ENCODE measurements at places on chromosomes 16 and 17.
A peak's percentile ranks its signal among the peaks of the same experiment; 100 is the strongest.

DNA sequence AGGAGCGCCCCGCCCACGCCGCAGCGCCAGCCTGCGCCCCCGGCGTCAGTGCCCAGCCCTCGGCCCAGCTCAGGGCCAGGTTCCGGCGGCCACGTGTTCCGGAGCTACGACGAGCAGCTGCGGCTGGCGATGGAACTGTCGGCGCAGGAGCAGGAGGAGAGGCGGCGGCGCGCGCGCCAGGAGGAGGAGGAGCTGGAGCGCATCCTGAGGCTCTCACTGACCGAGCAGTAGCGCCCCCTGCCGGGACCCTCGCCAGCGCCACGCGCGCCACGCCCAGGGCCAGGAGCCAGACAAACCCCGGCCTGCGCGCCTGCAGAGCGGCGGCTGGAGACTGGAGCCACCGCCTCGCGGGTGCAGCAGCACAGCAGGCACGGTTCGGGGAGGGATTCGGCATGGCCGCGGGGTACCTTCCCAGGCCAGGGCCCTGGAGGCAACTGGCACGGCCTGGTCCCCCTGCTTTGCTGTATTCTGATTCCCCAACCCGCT lies 9.3 kb downstream of the CORO6 start:
- DNase-seq, result peak; percentile 98

DNA sequence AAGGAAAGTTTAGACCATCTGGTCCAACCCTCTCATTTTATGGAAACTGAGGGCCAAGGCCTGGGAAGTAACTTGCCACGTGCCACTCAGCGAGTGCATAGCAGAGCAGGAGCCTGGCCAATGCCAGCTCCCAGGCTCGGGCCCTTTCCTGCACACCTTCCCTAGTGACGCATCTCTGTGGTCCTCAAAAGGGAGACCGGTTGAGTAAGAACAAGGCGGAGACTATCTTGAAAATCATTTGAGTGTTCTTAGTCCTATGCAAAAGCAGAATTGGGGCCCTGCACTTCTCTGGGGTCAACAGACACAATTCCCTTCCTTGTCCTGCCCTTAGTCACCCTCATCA lies 2.8 kb downstream of the CCL4 start:
- DNase-seq, result no peak

DNA sequence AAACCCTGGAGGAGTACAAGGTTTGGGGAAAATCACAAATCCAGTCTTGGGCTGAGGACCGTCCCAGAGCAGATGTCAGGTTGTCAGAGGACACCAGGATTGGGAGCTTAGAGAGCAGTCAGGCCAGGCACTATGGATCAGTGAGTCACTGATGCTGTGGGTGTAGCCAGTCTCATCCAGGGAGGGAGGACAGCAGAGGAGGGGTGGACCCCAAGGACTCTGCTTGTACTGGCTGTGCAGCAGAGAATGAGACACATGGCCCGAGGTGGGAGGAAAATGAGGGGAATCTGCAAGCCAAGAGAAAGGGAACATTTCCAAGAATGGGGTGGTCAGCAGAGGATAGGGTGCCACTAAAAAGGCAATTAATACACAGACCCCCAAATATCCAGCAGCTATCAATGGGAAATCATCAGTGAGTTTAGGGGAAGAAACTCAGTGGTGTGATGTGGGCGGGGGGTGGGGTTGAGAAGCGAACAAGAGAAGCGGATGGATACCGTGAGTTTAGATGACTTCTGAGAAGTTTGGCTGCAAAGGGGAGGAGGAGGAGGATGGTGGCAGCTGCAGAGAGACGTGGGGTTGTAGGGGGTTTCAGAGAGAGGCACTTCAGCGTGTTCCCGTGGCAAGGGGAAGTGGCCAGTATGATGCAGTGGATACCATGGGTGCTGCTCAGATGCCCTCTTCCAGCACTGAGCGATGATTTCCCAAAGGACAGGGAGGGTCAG lies 43.9 kb downstream of the ARHGAP27 start:
- no peak for DNase-seq

DNA sequence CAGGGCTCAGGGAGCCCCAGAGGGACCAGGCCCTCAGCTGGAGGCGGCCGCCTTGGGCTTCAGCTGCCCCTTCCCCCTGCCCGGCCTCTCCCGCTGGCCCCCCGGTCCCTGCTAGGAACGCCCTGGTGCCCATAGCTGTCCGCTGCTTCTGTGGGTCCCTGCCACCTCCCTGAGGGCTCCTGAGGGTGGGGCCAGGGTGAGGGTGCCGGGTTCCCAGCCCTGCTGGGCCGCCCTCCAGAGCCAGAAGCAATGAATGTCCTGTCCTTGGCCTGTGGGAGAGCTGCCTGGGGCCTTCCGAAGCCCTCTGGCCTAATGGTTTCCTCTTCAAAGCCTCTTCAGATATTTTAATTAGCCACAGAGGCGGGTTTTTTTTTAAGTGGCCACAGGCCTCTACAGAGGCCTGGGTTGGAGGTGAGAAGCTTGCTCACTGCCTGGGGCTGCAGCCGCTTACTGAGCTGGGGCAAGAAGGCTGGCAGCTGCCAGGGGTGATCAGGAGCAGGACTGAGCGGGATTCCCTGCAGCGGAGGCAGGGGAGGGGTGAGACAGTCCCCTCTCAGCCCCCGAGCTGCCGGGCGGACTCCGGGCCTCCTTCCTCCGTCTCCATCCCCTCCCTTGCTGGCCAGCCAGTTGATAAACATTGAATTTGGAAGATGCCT lies 9.9 kb downstream of the CENPX start:
- no peak for DNase-seq

GRCh38 chr17:29571883-29572681 lies 3.6 kb downstream of the TP53I13 start:
- peak; percentile 30 for DNase-seq

- peak; percentile 0 for DNase-seq
Observed at GRCh38 chr16:57355898-57356414, 2.6 kb upstream of the CCL22 start.

DNA sequence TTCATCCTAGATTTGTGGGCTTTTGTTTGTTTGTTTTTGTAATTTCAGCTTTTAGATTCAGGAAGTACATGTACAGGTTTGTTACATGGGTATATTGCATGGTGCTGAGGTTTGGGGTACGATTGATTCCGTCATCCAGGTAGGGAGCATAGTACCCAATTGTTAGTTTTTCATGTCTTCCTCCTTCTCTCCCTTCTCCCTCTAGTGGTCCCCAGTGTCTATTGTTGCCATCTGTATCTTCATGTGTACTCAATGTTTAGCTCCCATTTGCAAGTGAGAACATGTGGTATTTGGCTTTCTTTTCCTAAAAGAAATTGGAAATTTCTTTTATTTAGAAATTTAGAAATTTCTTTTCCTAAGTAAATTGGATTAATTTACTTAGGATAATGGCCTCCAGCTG lies 37.1 kb upstream of the BCAS3 start:
- no peak for DNase-seq

GRCh38 chr16:63612462-63613227 lies 1509.2 kb downstream of the CDH11 start:
- no peak for DNase-seq

DNA sequence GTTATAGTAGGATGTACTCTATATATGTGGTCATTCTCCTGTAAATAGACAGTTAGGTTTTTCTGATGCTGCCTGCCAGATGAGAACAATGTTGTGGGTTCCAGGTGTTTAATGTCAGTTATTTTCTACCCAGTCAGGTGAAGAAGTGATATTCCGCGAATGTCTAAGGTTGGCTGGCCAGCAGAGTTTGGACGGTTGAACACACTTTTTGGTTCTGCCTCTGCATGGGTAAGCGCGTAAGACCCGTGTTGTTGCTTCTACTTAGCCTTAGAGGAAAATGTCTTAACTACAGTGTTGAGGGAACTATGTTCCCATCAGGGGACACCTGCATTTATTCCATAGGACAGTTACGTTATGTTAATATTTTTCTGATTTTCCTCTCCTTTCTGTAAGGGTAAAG lies 162.6 kb downstream of the MAP2K6 start:
- no peak for DNase-seq

DNA sequence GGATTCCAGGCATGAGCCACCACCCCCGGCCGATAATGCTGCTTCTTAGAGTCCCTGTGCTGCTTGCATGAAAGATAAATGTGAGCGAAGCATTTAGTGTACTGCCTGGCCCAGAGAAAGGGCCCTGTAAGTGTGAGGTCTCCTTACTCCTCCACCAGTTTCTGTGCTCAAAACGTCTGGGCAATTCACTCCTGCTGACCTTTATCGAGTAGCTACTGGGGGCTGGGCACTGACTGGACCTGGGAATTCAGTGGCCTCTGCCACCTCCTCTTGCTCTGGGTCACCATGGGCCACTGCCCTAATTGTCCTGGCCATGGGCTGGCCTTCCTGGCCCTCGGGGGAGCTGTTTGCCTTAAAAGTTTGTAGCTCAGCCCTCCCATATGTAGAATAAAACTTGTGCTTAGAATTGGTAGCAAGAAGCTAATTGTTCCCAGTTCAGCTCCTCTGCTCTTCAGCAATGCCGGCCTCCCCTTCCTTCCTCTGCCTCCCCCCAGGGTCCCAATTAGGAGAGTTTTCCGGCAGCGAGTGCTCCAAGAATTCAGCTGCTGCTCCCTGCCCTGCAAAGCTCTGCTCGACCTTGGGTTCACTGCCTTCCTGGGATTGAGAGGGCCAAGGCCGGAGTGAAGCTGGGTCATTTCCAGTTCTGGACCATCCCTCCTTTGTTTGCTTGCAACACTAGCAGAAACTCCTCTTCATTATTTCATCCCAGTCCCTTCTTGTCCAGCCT lies 98.9 kb upstream of the CDC42EP4 start:
- no peak for DNase-seq

GRCh38 chr16:85465328-85466303 lies 147.5 kb upstream of the GSE1 start:
- DNase-seq, result no peak

- no peak for DNase-seq
Observed at GRCh38 chr17:73568934-73569333, 75.3 kb downstream of the SDK2 start.

All from activated T-cell treated with anti-CD3 and anti-CD28 coated beads, Interleukin-2, amount 50 U/mL, for 48 hours (primary cell).